ENCODE measurements at places on chromosomes 13 and 19. TPM values are rescaled to one million over a fixed set of nuclear protein-coding genes. Genes with fewer than 3 reads are reported as not detected.

DNA sequence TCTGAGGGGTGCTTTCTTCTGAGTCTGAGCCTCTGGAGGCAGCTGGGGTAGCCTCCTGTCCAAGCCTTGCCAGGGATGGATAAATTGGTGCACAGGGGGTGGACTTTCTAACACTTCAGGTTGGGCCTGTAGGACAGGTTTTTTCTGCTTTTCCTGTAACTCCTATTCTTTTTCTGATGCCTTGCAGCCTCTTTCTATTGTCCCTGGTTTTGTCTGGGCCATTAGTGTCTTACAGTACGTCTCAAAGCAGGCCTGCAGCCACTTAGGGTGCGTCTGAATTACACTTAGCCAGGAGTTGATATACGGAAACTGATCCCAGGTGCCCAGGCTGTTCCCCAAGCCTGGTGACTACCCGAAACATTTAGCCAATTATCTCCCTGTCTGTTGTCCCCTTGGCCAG, 213.3 kb upstream of the HTR2A start:
- peaks cover 7% of the 10 kb centered on the region for H3K4me1 ChIP-seq
- H3K27ac ChIP-seq: no peak overlapping the region
- no peaks in the 10 kb centered on the region for H3K36me3 ChIP-seq
- no peaks in the 10 kb centered on the region for H3K27me3 ChIP-seq
- H3K4me3 ChIP-seq: no peak overlapping the region

- peak within 1 kb of the TSS; percentile 98 for H3K4me3 ChIP-seq
- DNase-seq: peak; percentile 72
- H3K36me3 ChIP-seq: peaks cover 47% of the 10 kb centered on the region
These were observed at the start of gene UBE2M for GRCh38 chr19:58558066-58558622. Gene UBE2M (minus strand): TSS chr19:58558611. CDS start chr19:58558381, 230 bp downstream.

DNA sequence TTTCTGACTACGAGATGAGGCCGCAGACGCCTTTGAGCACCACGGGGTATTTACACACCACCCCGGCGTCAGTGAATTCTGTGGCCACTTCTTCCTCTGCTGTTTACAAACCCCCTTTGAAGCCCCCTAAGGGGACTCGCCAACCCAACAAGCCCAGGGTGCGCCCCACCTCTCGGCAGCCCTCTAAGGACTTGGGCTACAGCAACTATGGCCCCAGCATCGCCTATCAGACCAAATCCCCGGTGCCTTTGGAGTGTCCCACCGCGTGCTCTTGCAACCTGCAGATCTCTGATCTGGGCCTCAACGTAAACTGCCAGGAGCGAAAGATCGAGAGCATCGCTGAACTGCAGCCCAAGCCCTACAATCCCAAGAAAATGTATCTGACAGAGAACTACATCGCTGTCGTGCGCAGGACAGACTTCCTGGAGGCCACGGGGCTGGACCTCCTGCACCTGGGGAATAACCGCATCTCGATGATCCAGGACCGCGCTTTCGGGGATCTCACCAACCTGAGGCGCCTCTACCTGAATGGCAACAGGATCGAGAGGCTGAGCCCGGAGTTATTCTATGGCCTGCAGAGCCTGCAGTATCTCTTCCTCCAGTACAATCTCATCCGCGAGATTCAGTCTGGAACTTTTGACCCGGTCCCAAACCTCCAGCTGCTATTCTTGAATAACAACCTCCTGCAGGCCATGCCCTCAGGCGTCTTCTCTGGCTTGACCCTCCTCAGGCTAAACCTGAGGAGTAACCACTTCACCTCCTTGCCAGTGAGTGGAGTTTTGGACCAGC, 5.3 kb downstream of the SLITRK5 start:
- no peak overlapping the region for H3K4me3 ChIP-seq
- H3K27me3 ChIP-seq: peaks cover 37% of the 10 kb centered on the region
- peaks cover 6% of the 10 kb centered on the region for H3K36me3 ChIP-seq
- peaks cover 13% of the 10 kb centered on the region for H3K4me1 ChIP-seq
- no peak overlapping the region for H3K27ac ChIP-seq
- no peak for DNase-seq

DNA sequence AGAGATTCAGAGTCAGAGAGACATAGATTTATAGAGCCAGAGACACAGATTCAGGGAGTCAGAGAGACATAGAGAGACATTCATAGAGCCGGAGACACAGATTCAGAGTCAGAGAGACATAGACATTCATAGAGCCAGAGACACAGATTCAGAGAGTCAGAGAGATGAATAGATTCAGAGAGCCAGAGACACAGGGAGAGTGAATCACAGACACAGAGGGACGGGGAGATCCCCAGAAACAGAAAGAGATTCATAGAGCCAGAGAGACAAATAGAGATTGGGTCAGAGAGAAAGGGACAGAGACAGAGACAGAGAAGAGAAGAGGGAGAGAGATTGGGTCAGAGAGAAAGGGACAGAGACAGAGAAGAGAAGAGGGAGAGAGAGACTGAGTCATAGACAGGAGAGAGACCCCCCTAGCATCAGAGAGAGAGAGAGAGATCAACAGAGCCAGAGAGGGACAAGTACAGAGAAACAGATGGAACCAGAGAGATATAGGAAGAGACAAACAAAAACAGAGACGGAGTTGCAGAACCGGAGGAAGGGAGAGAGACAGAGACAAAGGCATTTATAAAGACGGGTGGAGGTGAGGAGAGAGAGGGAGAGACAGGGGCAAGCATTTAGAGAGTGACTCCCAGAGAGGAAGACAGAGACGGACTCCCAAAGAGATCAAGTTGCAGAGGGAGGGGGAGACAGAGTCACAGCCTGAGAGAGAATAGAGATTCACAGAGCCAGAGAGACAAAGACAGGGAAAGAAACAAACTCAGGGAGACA, 1.1 kb upstream of the PRKCG start:
- H3K36me3 ChIP-seq: peaks cover 16% of the 10 kb centered on the region
- no peak overlapping the region for H3K27ac ChIP-seq
- H3K4me3 ChIP-seq: no peak overlapping the region
- peaks cover 28% of the 10 kb centered on the region for H3K27me3 ChIP-seq
- H3K4me1 ChIP-seq: peaks cover 30% of the 10 kb centered on the region

GRCh38 chr19:18541258-18541991, 1.9 kb downstream of the FKBP8 start:
- no peaks in the 10 kb centered on the region for H3K27me3 ChIP-seq
- H3K4me3 ChIP-seq: peak overlapping the region; percentile 43
- peak; percentile 22 for DNase-seq

DNA sequence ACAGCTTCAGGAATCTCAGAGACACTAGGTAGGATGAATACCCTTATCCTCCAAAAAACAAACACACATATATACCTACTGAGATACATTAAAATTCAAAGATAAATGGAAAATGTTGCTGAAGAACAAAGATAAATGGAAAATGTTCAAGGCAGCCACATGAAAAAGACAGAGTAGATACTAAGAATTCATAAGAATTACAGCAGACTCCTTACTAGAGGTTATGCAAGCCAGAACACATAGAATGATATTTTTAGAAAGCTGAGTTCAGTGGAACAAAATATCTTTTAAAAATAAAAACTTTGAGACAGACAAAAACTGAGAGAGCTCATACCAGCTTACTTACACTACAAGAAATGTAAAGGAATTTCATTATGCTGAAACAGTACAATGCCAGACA, 35.6 kb downstream of the UCHL3 start:
- H3K27ac ChIP-seq: no peak overlapping the region
- DNase-seq: no peak
- H3K36me3 ChIP-seq: peaks cover 38% of the 10 kb centered on the region
- no peak overlapping the region for H3K4me3 ChIP-seq
- no peaks in the 10 kb centered on the region for H3K4me1 ChIP-seq

- no peak for DNase-seq
- no peaks in the 10 kb centered on the region for H3K36me3 ChIP-seq
- H3K4me3 ChIP-seq: no peak overlapping the region
These were observed 380.8 kb downstream of the FOXO1 start for GRCh38 chr13:40285634-40286033.

DNA sequence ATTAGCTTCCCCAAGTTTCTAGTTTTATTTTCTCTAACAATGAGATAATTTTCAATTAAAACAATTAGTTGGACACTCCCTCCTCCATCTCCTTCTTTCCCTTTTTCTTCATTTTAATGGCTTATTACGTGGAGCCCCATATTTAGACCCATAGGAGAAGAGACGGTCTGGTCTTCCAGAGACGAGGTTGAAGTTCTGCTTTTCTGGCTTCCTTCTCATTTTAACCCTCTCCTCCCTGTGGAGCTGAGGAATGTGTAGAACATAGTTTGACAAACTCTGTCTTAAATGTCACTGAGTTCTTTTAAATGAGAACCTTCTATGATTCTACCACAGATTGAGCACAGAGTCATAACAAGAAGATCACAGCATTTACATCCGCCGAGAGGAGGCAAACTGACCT, 86.8 kb downstream of the EDNRB start:
- DNase-seq: no peak
- H3K4me3 ChIP-seq: no peak overlapping the region
- no peaks in the 10 kb centered on the region for H3K36me3 ChIP-seq
- H3K4me1 ChIP-seq: no peaks in the 10 kb centered on the region
- H3K27ac ChIP-seq: no peak overlapping the region

DNA sequence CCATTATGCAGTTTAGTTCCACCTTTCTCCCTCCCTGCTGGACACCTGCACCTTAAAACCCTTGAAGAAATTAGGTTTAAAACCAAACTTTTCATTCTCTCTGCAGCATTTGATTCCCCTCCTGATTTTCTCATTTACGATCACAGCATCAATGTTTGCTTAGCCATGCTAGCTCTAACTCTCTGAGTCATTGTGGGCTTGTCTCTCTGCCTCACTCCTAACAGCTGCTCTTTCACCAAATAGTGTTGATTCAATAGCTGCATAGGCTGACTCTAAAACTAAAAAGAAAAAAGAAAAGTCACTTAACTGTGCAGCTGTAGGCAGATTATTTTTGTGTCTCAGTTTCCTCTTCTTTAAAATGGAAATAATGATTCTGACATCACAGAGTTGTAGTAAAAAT, 1124.9 kb downstream of the DIAPH3 start:
- H3K27me3 ChIP-seq: no peaks in the 10 kb centered on the region
- no peaks in the 10 kb centered on the region for H3K4me1 ChIP-seq

GRCh38 chr19:5910638-5910907, 3.5 kb upstream of the CAPS start:
- peaks cover 11% of the 10 kb centered on the region for H3K4me1 ChIP-seq
- no peak overlapping the region for H3K27ac ChIP-seq
- DNase-seq: no peak
- H3K36me3 ChIP-seq: peaks cover 6% of the 10 kb centered on the region

DNA sequence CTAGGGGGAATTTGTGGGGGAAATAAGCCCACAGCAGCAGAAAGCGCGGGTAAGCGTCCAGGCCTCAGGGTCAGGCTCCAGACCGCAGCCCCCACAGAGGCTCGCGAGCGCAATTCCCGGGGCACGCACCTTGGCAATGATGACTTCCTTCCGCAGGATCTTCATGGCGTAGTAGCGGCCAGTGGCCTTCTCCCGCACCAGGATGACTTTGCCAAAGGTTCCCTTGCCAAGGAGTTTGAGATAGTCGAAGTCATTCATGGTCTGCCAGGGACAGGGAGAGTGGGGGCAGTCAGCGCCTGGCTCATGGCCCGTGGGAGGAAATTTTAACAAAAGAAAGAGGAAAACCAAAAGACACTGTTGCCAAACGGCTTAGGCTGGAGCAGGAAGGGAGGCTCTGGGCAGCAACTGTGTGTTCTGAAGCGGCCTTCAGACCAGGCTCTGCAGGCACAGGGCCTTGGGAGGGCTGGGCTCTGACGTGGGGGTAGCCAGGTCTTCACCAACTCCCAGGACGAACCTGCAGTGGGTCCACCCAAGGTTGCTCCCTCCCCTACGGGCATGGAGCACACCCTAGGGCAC, 15.4 kb upstream of the CCNP start:
- no peaks in the 10 kb centered on the region for H3K4me1 ChIP-seq
- no peak overlapping the region for H3K27ac ChIP-seq

DNA sequence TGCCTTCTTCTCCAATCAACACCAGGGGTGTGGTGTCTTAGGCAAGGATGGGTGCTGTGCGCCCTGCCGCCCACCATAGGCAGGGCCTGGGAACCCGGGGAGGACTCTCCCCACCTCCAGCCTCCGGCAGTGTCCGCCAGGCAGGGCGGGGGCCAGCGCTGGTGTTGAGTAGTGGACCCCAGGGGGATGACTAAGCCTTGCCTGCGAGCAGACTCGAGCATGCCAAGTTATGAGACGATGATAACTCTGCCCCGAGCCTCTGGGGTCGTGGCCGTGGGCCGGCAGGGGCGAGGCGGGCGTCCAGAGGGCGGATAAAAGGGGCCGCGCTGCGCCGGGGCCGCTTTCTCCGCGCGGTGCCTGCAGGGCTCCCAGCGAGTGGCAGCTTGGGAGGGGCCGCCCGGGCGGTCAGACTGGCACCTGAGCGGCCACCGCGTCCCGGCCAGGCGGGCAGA, at the start of gene MEDAG:
MEDAG (plus strand) TSS at position 340 of the 452 bp plus-strand sequence. CDS start 245 bp downstream, outside the sequence.
- H3K27me3 ChIP-seq: peaks cover 62% of the 10 kb centered on the region
- H3K4me3 ChIP-seq: no peak within 1 kb of the TSS
- no peaks in the 10 kb centered on the region for H3K36me3 ChIP-seq

DNA sequence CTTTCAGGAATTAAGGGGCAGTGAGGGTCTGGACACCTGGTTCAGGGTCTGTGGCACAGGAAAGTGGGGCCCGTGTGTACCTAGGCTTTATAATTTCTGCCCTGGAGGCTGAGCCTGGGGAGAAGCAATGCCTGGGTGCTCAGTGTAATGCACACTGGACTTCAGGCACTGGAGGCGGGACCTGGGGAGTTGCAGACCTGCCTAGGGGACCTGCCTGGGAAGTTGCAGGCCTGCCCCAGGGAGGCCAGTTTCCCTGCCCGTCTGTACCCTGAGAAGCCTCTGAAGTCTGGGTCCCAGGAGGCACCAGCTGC, 2.5 kb upstream of the TMEM59L start:
- no peak overlapping the region for H3K4me3 ChIP-seq
- no peaks in the 10 kb centered on the region for H3K36me3 ChIP-seq
- DNase-seq: no peak
- H3K27me3 ChIP-seq: peaks cover 75% of the 10 kb centered on the region
- H3K27ac ChIP-seq: no peak overlapping the region

DNA sequence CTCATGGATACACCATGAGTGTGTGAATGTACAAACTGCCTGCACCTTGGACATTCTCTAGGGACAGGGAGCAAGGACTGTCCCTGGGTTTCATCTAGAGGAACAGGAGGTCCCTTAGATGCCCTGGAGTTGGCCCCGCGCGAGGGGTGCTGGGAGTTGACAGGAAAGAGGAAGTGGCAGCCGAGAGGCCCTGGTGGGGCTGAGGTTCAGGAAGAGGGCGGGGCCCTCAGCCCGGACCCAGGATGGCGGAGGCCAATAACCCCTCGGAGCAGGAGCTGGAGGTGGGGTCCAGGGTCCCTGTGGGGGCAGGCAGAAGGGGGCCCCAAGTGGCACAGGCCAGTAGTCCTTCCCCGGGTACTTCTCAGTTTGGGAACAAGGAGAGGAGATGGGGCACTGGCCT, 6.9 kb downstream of the PKN1 start:
- no peaks in the 10 kb centered on the region for H3K27me3 ChIP-seq
- peaks cover 41% of the 10 kb centered on the region for H3K36me3 ChIP-seq
- peak overlapping the region; percentile 90 for H3K27ac ChIP-seq
- H3K4me1 ChIP-seq: peaks cover 53% of the 10 kb centered on the region
- DNase-seq: peak; percentile 87

- H3K36me3 ChIP-seq: no peaks in the 10 kb centered on the region
- no peak overlapping the region for H3K4me3 ChIP-seq
- H3K27me3 ChIP-seq: no peaks in the 10 kb centered on the region
- no peaks in the 10 kb centered on the region for H3K4me1 ChIP-seq
- H3K27ac ChIP-seq: no peak overlapping the region
These were observed 547.0 kb upstream of the SLITRK5 start for GRCh38 chr13:87123987-87124784.

PSG2 gene
- not detected for total RNA-seq

KCNRG gene
- total RNA-seq: 0.30 TPM

SERPINE3 gene
- total RNA-seq: not detected

LGALS14 gene
- not detected for total RNA-seq

Data from activated CD4-positive, alpha-beta memory T cell treated with anti-CD3 and anti-CD28 coated beads, Interleukin-2, amount 10 ng/mL, durations not matched to agents 7 days and 5 days (primary cell).